ENCODE measurements at places on chromosomes 12 and 14.

DNA sequence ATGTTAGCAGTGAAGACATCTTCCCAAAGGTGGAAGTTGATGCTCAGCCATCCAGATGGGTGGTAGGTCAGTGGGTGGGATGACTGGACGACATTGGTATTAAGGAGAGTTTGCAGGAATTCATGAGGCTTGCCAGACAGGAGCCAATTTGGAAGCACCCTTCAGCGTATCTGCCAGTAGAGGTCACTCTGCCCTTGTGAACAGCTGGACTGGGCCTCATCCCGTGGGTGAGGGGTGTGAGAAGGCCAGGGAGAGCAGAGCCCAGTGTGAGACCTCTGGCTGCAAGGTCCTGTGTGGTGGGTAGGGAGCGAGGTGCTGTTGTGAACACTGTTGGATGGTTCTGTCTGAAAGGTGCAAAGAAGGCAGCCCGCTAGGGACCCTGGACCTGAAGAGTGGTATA lies 37.7 kb downstream of the SLC5A8 start:
- DNase-seq: no peak

GRCh38 chr12:84842406-84843013 lies 70.1 kb downstream of the SLC6A15 start:
- no peak for DNase-seq

GRCh38 chr12:41365653-41366171 lies 177.6 kb downstream of the PDZRN4 start:
- no peak for DNase-seq

DNA sequence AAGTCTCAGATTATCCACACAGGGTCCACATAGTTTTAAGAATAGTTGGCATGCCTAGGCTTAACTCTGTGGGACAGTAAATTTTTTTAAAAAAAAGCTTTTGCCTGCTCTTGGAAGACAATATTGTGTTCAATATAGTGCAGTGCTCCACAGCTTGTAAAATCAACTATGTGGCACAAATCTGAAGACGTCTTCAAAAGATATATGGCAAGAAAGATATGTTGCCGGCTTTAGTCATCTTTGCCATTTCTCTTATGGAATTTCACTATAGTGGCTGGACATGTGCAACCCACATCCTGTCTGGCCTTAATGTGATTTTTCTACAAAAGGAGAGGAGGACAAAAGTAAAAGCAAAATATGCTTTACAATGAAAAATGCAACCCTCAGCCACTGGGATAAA lies 90.5 kb downstream of the MGST1 start:
- no peak for DNase-seq

DNA sequence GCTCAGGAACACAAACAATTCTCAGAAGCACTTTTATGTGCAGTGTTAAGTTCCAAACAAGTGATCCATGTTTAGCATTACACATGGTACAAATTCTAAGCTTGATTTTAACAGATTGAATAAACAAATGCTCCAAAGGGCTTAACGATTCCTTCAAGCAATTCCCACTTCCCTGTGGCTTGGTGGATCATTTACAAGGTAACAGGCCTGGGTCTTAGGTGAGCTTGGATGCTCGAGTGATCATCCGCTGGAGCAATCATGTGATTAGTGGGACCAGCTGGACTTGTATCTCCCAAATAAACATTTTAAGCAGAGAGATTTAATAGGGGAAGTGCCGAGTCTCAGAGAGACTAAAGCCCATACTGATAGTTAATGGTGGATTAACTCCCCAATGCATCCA lies 70.7 kb downstream of the CALM1 start:
- DNase-seq: no peak

DNA sequence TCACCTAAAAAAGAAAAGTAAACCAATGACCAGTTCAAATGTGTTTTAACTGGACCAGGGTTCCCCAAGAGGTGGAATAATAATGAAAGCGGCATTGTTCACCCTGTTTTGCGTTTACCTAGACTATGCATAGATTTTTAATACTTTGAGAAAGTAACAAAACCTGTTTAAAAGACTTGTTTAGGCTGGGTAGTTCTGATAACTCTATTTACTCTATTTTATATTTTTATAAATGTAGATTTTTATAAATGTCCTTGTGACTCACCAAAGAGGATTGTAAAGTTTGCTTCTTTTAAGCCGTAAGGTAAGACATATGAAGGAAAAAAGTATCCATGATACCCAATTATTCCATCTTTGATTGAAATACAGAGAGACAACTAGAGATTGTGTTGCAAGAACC lies 288.0 kb upstream of the NPAS3 start:
- no peak for DNase-seq

DNA sequence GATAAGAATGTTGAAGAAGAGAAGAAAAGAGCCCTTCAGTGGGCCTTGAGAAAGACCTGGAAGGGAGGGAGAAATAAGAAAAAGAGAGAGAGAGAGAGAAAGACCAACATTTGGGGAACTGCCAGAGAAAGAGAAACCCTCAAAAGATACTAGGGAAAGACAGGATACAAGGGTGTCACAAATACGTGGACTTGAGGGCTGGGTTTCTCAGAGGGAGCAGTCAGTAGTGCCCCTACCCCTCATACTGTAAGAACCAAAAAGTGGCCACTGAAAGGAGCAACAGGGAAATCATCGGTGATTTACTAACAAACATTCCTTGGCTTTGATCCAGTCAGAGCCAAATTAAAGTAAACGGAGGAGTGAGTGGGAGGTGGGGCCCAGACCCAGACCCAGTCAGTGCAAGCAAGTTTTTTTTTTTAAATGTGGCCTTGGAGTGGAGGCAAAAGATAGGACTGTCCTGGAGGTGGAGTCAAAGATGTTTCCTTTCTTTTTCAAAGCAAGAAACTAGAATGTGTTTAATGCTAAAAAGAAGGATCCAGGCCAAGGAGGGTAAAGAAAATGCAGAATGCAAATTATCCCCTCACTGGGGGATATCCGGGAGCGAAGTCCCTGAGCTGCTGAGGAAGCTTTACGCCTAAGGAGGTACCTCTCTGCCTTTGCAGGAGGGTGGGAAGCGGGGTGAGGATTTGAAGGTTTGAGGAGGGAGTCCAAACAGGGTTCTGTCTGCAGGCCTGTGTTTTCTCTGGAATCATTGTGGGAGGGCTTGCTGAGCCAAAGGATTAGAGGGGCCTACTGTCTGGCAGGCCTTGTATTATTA lies 143.5 kb upstream of the AMIGO2 start:
- DNase-seq: no peak

GRCh38 chr12:9134981-9135628 lies 19.4 kb upstream of the A2M start:
- no peak for DNase-seq

DNA sequence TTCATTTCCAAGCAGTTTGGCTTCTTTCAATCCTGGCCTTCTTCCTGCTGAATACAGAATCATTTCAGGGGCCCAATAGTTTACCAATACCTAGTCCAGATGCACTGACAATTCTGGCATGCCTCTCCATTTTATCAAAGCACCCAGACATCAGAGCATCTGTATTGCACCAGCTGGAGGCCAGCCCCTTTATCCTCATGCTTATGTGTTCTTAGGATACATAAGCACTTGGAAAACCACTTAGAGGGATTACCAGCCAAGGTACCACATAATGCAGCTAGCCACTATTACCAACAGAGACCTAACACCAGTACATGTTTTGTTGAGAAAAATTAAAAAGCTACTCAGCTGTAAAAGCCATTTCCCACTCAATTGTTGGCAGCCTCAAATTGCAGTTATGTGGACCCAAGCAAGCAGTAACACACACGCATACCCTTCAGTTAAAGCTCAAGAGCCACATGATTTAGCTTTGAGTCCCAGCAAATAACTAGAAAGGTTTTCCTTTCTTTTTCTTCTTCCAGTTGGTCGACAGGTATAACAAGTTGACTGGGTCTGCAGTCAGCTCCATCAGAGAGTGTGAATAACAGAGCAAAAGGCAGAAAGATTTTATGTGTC lies 263.8 kb downstream of the DIO2 start:
- DNase-seq: no peak

GRCh38 chr14:41663473-41663850 lies 56.8 kb downstream of the LRFN5 start:
- no peak for DNase-seq

- no peak for DNase-seq
Measured at GRCh38 chr14:97824218-97824617, 1027.0 kb downstream of the VRK1 start.

DNA sequence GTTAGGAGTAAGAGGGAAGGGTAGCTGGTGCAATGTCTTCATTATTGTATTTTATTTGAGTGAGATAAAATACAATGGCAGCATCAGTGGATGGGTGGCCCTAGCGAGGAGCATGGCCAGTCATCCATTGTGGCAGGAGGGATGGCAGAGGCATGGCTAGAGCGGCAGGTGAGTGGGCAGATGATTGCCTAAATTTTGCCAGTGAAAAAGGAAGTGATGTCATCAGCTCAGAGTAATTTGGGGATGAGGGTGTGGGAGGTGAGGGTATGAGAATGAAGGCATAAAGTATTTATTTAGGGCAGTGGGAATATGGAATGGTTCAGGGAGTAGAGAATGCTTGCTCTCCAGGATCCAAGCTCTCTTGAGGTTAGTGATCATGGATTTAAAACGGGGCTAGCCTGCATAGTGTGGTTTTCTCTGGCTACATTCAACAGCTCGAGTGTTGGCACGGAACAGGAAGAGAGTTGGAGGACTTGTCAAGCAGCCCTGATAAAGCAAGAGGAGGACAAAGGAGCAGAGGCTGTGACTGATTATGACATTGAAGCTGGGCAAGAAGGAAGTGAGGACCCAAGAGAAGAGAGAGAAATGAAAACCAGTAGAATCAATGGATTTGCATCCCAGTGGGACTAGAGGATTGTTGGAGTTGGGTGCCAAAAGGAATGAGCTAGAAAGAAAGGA lies 18.7 kb upstream of the SERPINA6 start:
- DNase-seq: no peak

DNA sequence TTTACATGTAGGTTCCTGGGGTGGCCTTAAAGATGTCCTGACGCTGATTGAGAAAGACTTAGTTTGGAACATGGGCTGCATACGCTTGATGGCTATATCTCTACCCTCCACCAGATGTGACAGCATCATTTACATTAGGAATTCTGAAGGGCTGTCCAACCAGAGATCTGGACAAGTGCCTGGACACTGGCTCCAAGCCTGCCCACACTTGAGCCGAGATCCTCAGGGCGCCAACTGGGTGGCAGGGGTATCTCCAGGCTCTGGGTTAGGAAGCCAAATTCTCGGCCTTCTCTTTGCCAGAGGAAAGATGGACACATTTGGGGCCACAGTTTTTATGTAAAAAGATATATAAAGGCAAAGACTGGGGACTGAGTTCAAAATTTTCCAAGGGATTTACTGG lies 246.3 kb downstream of the NTF3 start:
- no peak for DNase-seq

DNA sequence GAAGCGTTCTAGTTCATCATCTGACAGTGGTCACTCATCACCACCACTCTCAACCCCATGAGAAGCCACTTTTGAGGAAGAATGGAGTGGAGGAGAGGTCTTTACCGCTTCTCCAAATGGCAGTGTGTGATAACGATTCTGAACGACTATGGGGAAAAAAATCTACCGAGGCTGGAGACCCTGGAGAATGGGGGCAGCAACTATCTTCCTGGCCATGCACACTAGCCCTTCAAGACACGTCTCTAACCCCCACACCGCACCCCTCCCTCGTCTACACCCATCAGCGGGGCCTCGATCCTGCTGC lies 365 bp downstream of the ING4 start:
- DNase-seq: no peak
